ENCODE measurements at places on chromosomes 2 and 18. TPM values are rescaled to one million over a fixed set of nuclear protein-coding genes. Genes with fewer than 3 reads are reported as not detected.

DNA sequence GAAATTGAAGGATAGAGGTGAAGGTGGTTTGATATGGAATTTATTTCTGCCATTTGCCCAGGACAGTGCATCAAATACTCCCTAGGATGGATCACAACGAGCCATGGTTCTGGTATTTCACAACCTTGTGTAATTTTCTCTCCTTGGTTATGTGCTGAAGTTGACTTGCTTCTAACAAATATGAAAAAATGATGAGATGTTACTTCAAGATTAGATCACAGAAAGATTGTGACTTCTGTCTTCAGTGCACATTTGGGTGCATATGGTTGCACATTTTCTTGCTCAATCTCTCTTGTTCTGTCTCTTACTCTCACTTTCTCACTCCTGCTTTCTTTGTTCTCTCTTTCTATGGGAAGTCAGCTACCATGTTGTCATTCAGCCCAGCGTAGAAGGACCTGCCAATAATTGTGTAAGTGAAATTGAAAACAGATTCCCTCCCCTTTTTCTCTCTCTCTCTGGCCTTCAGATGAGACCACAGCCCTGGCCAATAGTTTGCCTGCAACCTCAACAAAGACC is 104.6 kb upstream of the RMDN2 start:
- no peak for DNase-seq

DNA sequence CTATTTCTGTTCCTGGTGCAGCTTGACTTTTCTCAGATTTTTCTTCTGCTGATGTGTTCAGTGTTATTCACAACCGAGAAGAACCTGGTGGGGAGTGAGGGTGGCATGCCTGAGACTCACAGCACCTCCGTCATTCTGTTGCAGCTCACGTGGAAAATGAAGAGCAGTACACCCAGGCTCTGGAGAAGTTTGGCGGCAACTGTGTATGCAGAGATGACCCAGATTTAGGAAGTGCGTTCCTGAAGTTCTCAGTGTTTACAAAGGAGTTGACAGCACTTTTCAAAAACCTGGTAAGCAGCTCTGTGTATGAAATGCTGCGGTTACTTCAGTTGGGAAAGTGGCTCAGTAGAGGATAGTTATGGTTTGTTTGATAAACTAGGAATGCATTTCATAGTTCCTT is 90.5 kb downstream of the ASAP2 start:
- no peak for DNase-seq

DNA sequence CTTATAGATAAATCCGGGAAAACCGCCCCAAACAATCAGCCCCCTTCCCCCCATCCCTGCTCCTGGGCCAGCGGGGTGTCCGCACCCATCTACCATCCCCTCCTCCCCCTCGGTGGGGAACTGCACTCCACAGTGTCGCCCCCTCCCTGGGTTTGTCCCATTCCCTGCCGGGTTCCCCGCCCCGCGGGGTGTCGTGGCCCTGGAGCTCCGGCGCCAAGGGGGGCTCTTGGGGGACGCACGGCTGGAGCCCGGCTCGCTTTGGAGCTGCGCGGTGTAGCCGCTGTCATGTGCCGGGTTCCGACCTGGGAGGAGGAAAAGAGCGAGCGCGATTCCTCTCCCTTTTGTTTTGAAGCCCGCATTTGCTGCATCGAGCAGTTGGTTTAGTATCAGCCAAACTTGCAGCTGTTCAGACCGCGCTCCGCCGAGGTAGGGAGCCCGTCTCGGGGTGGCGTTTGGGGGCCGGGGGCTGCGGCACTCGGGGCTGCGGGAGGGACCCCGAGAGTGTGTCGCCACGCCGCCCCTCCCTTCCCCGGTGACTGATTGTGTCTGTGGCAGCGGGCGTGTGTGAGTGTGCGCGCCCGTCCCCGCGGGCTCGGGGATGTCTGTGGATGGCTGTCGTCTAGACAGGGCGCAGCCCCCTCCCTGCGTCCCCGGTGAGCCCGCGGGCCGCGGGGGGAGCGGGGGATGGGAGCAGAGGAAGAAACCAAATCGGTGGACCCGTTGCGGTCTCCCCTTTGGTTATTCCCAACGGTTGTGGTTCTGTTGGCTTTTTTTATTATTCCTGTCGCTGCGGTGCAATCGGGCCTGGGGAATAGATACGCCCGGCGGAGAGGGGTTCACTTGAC is 797 bp downstream of the CTIF start:
- peak; percentile 27 for DNase-seq

- DNase-seq: no peak
Measured at GRCh38 chr2:28767337-28767736, 15.7 kb downstream of the PPP1CB start.

GRCh38 chr2:10414591-10414990 is 33.5 kb downstream of the ODC1 start:
- no peak for DNase-seq

DNA sequence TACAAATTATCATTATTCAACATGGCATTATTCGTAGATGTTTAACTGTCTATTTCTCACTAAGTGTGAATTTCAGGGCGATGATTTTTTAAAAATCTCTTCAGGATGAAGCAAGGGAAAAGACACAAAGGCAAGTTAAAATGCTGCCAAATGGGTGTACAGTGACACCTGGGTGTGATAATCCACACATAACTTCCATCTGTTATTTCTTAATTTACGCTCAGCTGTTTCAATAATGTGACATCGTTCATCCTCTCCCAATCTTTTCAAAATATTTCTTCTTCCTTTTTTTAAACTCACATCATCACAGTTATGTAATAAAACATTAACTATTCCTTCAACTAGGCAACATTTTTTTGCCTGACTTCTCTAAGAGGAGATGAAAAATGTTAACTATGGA is 10.6 kb downstream of the PDE1A start:
- DNase-seq: no peak

DNA sequence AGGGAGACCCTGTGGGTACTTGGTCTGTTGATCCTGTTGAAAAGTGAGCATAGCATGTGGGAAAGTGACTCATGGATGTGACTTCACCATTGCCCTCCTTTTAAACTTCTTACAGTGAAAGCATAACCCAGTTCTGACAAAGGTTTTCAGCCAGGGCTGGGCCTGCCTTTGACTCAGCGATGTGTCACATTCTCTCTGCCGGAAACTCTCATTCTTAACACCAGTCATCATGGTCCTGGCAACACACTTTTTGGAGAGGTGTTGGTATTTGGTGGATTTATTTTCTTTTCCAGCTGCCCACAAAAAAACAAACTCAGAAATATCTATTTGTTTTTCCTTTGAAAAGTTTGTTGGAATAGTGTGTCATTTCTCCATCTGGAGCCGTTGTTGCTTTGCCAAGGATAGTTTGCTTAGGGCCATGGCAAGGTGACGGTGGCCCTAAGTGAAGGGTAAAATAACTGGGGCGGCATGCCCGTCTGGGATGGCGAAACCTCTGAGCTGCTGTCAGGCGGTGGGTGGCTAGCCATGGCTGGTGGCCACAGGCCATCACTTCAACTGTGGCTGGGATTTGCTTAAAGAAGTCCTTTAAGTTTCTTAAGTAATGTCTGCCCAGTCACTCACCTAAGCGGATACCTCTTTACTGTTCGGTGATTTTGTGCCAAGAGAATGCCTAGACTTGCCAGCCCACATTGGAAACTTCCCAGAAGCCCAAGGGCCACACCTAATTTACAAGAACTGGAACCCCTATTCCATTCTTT is 123.3 kb downstream of the LTBP1 start:
- no peak for DNase-seq

DNA sequence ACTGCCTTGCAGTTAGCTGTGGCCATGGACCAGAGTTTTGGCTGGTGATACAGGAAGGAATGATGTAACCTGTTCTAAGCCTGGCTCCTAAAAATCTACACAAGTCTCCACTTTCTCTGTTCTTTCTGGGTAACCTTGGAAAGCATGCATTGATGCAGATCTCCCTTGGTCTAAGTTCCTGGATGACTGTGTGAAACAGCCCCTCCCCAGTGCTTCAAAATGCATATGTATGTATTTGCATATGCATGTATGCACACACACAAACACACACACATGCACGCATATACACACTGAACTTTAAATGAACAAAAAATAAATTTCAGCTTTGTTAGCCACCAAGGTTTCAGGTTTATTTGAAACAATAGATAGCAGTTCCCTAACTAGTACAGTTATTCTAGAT is 296.1 kb downstream of the OSR1 start:
- DNase-seq: no peak

GRCh38 chr2:102013206-102014040 is 21.7 kb downstream of the IL1R2 start:
- DNase-seq: no peak

DNA sequence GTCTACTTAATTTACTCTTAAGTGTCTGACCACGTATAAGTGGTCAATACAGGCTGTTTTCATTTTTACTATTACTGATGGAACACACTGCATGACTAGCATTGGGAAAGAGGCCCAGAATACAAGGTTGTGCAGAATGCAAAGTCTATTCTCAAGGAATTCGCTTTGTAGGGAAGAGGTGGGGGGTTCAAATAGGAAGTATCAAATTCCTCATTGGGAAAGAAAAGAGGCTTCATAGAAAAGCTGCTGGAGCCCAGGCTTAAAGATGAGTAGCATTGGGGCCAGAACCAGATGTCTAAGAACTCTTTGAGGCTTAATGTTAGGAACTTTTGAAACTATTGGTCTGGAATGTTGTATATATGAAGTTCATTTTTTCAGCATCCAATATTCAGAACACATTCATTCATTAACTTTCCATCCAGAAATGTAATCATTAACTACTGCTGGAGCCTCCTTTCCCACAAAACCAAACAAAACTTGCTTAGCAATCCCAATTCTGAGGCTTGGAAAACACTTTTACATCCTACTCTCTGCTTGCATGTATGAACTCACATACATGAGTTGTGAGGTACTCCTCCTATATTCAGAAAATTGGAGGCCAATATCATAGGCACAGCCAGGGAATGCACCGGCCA is 994 bp upstream of the LRATD1 start:
- DNase-seq: no peak

- DNase-seq: no peak
Measured at GRCh38 chr2:20021405-20022009, 9.0 kb upstream of the MATN3 start.

DNA sequence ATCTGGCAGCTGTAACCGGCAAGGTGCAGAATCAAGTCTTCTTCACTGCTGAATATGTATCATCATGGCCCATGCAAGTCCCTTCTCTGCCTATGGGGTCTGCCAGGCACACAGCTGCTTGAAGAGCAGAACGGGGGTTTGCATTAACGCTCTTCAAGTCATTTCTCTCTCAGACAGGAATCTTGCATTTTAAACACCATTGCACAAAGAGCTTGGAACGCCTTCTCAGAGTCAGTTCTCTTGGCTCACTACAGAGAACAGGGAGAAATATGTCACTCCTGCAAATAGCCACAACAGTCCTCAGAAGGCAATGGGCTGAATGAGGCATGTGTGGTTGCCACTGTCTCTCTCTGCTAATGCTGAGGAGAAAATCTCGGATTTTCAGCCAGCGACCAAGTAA is 2173.5 kb upstream of the PIK3C3 start:
- no peak for DNase-seq

DNA sequence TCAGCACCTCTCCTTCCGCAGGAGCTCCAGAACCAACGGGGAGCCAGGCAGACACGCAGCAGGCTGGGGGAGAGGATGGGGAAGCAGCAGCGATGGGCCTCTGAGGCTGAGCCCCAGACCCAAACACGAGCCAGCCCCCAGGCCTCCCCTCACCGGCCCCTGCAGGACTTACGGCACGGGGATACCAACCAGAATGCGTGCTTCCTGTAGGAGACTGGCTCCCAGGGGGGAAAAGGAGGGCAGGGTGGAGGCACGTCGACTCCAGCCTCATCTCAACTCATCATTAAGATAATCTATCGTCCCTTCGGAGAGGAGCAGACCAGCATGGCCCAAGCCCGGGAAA is 495.1 kb upstream of the MYT1L start:
- no peak for DNase-seq

DNA sequence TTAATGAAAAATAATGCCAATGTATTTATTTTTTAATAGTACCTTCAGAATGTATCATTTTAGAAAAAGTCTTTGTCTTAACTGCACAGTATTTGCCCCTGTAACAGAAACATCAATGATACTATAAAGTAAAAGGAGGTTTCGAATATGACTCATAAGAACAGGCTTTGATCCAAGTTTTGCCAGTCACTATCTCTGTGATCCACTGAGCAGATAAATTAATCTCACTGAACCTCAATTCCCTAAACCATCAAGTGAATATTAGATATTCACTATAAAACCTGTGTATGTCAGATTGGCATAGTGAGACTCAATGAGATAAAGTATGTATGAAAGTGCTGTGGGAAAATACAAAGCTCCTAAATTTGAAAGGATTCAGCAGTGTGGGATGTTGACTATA is 292.1 kb downstream of the EXOC6B start:
- no peak for DNase-seq

DNA sequence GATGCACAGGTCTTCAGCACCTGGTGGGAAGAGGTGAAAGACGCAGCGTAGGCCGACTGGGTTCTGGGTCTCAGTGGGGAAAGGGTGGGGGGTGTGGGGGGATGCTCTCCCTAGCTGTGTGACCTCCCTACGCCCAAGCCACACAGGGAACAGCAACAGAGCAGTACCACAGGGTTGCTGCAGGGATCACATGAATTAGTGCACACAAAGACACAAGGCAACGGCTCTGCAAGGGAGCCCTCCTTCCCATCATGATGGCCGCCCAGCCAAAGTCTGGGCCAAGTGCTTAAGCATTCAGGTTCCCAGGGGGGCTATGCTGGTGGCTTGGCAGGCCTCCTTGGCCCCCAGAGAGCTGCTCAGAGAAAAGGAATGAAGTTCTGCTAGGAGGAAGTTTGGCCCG is 28.2 kb upstream of the GBX2 start:
- no peak for DNase-seq

- no peak for DNase-seq
Measured at GRCh38 chr18:48949050-48949605, 1.6 kb downstream of the SMAD7 start.

DNA sequence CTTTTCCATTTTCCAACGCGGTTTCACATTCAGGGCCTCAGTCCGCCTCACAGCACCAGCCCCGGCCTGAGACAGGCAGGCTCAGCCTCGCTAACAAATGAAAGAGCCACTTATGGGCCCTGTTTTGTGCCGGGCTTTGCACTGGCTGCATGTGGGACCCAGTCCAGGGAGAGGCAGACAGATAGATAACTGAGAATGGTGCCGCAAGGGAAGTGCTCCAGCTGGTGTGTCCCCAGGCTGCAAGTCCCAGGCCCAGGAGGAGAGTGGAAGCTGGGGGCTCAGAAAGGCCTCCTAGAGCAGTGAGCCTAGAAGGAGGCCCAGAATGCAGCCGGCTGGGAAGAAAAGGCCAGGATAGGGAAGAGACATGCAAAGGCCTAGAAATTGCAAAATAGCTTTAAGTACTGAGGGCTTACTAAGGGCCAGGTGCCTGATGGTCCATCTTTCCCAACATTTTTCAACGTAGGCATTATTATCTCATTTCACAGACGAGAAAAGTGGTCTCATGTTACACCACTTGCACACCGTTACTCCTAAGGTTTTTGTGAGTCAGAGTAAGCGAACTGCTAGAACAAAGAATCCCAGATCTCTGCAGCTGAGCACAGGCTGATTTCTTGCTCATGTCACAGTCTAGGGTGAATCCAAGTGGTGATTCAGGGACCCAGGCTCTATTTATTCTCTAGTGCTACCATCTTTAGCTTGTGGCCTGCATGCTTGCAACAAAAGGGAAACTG is 26.0 kb downstream of the ADRA2B start:
- no peak for DNase-seq

The CD207 gene
- total RNA-seq: not detected

The SLC5A7 gene
- total RNA-seq: not detected

The MAB21L4 gene
- not detected for total RNA-seq

Measured in activated T-cell treated with anti-CD3 and anti-CD28 coated beads, Interleukin-2, amount 50 U/mL, for 4 hours (primary cell).